Stimulated activated CD8-positive, alpha-beta memory T cell treated with anti-CD3 and anti-CD28 coated beads, Interleukin-4, amount 100 ng/mL, for 1 hour (primary cell): ENCODE measurements at places on chromosomes 12 and 14.

DNA sequence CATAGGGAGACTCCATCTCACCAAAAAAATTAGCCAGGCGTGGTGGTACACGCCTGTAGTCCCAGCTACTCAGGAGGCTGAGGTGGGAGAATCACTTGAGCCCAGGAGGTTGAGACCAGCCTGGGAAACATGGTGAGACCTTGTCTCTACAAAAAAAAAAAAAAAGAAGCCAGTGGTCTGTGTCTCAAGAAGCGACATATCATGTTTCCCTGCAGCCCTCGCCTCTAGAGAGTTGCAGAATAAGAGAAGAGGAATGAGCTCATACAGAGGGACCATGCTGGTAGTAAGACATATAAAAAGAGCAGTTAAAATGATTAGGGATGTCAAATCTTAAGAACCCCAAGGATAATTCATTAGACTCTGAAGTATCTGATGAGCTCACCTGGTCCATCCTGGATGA, 39.4 kb upstream of the BICDL1 start:
- no peak for DNase-seq

DNA sequence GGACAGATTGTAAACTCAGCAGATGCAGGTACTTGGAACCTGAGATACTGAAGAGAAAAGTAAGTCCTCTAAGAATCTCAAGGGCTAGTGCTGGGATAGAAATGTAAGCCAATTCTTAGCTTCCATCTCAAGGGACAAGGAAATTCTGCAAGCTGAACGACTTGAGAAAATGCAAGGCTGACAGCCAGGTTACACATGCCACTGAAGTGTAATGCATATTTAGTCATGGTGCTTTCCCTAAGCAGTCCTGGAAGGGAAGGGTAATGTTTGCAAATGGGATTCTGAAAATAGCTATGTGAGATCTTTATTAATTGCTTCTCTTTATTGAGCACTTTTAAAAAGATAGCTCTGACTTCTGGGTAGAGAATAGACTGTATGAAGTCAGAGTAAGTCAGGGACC, 402.7 kb upstream of the SEL1L start:
- no peak for DNase-seq

DNA sequence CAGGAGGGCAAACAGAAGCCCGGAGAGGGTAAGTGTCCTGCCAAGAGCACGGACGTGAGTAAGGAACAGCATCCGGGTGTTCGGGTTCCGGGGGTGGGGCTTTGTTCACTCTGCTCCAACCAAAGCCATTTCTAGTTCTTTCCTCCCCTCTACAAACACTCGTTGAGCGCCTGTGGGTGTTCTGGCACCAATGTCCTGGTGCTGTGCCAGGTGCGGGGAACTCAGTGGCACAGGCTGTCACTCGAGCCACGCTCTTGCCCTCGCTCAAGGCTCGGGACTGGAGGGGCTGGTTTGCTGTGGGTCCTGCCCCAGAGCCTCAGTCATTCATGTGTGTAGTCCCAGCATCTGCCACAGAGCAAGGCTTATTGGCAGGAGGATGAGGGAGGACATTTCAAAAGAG, 157.5 kb downstream of the CALM1 start:
- no peak for DNase-seq

- DNase-seq: no peak
Measured at GRCh38 chr14:69327507-69327906, 67.5 kb downstream of the GALNT16 start.

DNA sequence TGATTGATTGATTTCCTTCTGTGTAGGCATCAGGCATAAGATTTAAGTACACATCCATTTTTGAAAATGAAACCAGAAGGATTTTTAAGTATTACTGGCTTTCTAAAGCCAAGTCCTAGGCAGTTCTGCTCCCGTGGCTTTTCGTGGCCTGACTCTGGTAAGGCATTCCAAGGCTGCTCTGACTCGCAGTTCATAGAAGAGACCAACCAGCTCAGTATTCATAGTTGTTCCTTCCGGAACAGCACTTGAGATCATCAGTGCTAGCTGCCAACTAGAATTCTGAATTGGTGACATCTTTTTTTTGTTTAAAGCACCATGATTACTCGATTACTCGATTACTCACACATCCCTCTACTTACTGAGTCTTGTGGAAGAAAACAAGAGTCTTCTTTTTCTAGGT, 25.9 kb downstream of the SUDS3 start:
- DNase-seq: no peak

GRCh38 chr12:113055594-113056380, 743 bp upstream of the DTX1 start:
- no peak for DNase-seq

- DNase-seq: no peak
Measured at GRCh38 chr14:76314521-76315034, 61.4 kb upstream of the ESRRB start.

- peak; percentile 33 for DNase-seq
Measured at GRCh38 chr12:57477710-57478681, 1.7 kb downstream of the ARHGAP9 start.

DNA sequence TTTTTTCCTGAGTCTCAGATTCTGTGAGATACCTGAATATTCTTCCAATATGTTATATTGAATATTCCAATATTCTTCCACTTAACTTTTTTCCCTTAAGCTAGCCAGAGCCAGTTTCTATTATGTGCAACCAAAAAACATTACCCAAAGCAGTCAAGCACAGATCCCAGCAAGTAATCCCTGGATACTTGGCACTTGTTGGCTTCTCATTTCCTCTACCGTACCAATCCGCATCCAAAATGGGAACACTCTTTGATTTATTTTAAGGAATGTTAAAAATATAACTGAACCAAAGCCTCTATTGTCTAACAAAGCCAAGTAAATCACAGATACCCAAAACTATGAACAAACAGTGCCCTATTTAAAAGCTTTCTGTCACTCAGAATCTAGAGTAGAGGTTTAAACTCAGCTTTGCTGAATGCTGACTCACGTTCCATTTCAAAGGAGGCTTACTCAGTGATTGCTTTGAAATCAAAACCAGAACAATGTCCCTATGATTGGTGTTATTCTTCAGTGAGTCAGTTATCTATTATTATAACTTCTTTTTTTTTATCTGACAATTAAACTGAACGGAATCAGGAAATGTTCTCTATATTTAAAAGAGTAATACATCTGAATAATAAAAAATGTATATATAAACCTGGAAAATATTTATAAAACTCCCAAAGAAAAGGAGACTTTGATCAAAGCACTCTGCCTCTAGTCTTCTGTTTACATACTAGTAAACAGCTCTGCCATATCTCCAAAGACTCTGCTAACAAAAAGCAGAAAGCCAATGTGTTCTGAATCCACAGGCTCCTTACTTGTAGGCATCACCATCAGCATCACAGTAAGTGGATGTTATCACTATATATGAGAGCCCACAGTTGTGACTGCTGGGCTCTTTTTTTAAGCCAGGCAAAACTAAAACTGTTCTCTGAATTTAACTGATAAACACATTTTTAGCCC, 360.8 kb downstream of the CCDC91 start:
- DNase-seq: no peak

- no peak for DNase-seq
Measured at GRCh38 chr14:67491741-67492507, 3.4 kb upstream of the TMEM229B start.

DNA sequence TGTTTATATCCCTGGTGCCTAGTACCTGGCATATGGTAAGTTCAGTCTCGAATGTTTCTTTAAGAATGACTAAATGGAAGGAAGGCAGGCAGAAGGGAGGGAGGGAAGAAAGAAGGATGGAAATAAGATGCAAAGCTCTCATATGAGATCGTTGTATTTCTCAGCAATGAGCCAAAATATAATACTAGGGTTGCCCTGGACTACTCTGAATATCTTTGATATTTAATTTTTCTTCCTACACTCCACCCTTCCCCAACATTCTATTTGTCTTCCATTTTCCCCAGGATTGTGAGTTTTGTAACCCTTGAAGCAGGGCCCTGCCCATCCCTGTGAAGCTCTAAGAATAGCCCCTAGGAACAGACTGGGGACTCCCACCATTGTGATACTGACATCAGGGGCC, 43.9 kb downstream of the GUCY2C start:
- DNase-seq: no peak

GRCh38 chr12:131894981-131895639, 688 bp downstream of the ULK1 start:
- DNase-seq: no peak

DNA sequence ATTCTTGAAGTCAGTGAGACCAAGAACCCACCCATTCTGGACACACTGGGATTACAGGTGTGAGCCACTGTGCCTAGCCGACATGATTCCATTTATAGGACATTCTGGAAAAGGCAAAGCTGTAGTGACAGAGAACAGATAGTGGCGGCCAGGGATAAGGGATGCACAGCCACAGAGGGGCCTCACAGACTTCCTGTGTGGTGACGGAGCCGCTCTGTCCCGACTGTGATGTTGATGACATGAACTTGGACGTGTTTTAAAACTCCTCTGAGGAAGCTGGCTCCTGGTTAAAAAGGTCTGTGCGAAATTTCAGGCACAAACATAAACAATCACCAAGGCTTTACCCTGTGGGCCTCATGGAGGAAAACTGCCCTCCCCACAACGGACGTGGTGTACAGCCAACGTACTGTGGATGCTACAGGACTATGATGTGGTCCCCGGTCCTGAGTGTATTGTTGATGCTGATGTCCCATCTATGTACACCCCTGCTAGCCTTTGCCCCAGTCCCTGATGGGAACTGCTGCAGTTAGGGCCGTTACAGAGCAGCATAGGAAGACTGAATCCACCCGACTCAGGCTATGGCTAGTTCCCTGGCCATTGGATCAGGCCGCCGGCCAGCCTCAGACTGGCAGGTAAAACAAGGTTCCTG, 15.9 kb downstream of the ZNF605 start:
- DNase-seq: no peak

GRCh38 chr14:95660651-95661515, 25.3 kb upstream of the TCL1B start:
- DNase-seq: no peak

GRCh38 chr12:1993871-1994371, 10.3 kb downstream of the DCP1B start:
- DNase-seq: no peak

DNA sequence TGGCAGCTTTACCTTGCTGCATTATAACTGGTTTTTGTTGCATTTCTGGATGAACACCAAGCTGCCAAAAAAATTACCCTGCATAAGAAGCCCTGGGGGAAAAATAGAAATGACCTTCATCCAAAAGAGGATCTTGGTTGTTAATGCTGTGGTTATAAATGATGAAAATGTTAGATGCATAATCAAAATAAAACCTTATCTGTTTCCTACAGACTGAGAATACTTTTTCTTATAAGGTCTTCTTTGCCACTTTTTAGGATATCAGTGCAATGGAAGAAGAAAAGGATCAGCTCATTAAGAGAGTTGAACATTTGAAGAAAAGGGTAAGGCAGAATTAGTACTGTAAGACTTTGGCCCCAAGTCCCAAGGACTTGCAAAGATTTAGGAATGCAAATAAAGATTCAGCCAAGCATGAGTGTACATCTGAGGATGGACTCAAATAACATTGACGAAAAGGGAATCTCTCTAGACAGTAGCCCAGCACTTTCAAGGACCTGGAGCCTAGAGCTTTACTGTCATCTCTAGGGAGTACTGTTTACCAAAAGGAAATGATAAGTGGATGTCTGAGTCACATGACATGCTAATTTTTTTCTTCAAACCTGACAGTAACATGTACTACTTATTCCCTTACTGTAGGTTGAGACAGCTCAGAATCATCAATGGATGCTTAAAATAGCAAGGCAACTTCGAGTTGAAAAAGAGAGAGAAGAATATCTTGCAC, 10.7 kb downstream of the IFT81 start:
- DNase-seq: no peak

DNA sequence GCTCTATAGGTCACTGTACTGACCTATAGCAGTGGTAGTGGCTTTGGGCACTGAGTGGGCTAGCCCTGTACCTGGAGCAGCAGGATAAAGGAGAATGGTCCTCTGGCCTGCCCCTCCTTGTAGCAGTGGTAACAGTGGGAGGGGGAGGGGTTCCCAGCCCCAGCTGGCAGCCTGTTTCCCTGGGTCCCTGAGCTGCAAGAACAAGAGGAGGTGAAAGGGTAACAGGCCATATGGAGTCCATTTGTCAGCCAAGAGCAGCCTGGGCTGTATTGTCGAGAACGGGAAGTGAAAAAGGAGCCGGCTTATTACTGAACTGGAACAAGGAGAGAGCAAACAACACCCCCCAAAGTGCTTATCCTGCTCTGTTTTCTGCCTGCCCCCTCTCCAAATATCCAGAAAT, 73.8 kb upstream of the SRSF5 start:
- DNase-seq: no peak

DNA sequence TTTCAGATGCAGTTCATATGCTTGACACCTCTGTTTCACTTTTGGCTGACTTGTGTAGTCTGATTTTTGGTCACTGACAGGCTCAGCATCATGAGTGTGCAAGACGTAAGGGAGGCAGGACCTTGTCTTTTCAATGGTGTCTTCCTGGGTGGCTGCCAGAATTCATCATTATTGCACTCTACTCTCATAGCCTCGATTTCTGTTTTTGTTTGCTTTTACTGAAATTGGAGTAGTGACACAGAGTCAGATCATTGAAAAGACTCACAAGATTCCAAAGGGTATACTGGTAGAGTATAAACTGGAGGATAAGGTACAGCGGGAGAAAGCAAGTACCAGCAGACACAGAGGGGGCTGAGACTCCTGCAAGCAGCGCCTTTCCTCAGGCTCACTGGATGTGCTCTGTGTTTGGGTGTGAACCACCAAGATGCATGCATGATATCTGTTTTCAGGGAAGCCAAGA, 126.3 kb upstream of the FGD4 start:
- no peak for DNase-seq

DNA sequence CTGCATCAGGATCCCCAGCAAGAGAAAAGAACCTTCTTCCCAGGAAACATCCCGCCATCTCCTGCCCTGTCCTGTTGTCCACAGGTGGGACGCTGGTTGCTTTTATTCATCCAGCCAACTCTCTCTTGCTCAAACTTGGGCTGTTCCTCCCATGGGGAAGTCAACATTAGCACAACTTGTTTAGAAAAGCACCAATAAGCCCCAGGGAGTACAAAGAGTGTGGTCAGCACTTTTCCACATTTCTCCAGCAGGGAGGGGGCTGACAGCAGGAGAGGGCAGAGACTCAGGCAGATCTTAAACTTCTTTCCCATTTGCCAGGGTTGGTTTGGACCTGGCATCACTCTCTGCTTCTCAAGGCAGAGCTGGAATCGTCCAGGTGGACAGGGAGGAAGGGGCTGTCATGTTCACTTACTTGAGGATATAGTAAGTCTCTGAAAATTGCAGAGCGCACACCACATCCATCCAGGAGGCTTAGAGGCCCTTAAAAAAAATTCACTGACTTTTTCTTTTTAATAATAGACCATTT, 74.9 kb downstream of the RBM19 start:
- DNase-seq: no peak

GRCh38 chr12:51406290-51406689, 15.1 kb upstream of the GALNT6 start:
- no peak for DNase-seq

DNA sequence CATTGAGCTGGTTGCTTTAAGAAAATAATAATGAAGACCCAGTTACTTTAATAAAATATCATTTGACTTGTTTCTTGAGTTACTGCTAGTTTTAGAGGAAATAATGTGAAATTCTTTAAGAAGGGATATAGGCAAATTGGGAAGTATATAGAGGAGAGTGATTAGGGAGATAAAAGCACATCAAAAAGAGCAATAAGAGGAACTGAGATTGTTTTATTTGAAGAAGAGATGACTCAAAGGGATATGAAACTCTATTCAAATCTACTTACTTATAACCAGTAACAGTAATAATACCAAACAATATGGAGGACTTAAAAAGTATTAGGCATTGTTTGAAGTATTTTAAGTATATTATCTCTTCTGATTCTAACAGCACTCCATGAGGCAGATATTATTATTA, 37.1 kb downstream of the LRRK2 start:
- no peak for DNase-seq
